Mucosa of descending colon (tissue), 3 donors: ENCODE measurements at places on chromosomes 4 and X. TPM values are rescaled to one million over a fixed set of nuclear protein-coding genes. Genes with fewer than 3 reads are reported as not detected.

Gene PHOX2B
- total RNA-seq, result 0.55 TPM

Gene SMIM43
- not detected for total RNA-seq

Gene CTAG1A
- total RNA-seq, result not detected

Gene GLRB
- total RNA-seq, result 0.14 TPM

Gene RIPPLY1
- total RNA-seq, result not detected

Gene FREM3
- total RNA-seq, result not detected

Gene CACNA1F
- total RNA-seq, result 0.70 TPM

DNA sequence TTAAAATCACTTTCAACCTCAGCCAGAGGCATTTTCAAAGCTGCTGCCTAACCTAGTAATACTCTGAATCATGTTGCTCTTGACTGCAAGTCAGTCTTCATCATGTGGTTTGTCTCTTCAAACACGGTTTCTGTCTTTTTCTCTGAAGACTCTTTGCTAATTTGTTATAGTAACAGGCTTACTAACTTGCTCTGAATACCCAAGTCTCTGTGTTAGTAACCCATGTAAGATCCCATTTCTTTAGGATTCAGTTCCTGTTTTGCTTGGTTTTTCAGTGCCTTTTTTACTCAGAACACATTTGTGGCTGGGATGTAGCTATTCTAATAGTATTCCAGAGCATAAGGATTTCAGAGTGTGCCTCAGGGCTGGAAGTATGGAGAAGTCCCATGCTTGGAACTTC is 1450.6 kb upstream of the IGFBP7 start:
- DNase-seq, result no peak

- DNase-seq, result no peak
Measured at GRCh38 chr4:99381588-99382175, 29.1 kb upstream of the ADH1C start.

- DNase-seq, result no peak
Measured at GRCh38 chr4:112206431-112206830, 25.2 kb upstream of the AP1AR start.

GRCh38 chrX:2332252-2332651 is 168.5 kb downstream of the DHRSX start:
- DNase-seq, result no peak

GRCh38 chr4:82710197-82710929 is 88.2 kb downstream of the SCD5 start:
- DNase-seq, result no peak

DNA sequence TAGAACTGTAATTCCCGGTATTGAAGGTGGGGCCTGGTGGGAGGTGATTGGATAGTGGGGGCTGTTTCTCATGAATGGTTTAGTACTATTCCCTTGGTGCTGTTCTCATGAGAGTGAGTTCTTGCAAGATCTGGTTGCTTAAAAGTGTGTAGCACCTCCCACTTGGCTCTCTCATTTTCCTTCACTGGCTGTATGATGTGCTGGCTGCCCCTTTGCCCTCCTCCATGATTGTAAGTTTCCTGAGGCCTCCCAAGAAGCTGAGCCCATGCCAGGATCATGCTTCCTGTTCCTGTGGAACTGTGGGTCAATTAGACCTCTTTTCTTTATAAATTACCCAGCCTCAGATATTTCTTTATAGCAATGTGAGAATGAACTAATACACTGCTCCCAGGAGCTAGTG is 8.7 kb downstream of the ANXA10 start:
- no peak for DNase-seq

DNA sequence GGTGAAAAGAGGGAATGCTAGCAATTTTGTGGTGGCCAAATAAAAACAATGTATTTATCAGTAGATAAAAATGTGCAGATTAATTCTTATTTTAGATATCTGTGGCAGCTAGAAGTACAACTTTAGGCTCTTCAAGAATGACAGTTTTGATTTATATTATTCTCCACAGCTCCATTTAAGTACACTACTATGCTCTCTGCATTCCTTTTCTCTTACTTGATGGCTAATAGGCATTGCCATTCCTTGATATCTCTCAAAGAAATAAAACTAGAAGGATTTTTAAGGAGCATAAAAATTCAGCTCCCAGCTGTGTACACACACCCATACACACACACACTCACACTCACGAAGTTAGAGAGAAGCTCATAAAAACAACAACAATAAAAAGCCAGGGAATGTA is 59.4 kb upstream of the H2AZ1 start:
- DNase-seq, result no peak

GRCh38 chr4:1753294-1753696 is 32.0 kb downstream of the TACC3 start:
- DNase-seq, result no peak

DNA sequence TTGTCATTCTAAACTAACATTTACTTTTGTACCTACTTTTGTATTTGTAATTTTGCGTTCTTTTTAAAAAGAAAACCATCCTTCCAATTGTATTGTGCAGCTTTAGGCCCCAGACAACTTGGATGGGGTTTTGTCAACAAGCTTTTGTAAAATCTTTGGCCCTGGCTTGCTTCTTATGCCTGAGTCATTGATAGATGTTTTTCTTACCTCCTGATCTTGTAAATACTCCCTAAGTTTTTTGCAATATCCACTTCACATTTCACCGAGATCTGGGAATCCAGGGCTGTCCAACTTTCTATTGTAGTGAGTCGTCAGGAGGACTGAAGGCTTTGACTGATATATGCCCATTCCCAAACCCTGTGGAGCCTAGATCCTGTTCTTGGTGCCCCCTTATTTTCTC is 126.9 kb upstream of the GUCY1A1 start:
- no peak for DNase-seq

DNA sequence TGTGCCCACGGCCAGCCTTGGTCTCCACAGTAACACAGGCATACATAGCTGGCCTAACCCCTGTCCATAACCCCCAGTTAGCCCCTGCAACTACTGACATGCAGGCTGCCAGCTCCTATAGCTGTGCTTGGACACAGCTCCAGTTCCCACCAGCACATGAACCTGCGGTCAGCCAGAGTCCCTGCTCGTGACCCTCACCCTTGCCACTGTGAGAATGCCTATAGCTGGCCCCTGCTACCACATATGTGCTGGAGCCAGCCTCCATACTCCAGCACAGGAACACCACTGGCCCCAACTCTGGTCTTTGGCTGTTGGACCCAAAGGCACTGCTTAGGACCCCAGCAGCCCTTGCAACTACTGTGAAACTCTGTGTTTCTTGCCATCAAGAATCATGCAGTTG is 930.9 kb downstream of the ADGRL3 start:
- DNase-seq, result no peak

- no peak for DNase-seq
Measured at GRCh38 chr4:67918428-67918827, 34.6 kb upstream of the TMPRSS11D start.

- peak; percentile 75 for DNase-seq
Measured at GRCh38 chrX:72572248-72573157, at the start of gene HDAC8. Gene HDAC8 (minus strand): TSS chrX:72572843. CDS start chrX:72572761, 82 bp downstream.

DNA sequence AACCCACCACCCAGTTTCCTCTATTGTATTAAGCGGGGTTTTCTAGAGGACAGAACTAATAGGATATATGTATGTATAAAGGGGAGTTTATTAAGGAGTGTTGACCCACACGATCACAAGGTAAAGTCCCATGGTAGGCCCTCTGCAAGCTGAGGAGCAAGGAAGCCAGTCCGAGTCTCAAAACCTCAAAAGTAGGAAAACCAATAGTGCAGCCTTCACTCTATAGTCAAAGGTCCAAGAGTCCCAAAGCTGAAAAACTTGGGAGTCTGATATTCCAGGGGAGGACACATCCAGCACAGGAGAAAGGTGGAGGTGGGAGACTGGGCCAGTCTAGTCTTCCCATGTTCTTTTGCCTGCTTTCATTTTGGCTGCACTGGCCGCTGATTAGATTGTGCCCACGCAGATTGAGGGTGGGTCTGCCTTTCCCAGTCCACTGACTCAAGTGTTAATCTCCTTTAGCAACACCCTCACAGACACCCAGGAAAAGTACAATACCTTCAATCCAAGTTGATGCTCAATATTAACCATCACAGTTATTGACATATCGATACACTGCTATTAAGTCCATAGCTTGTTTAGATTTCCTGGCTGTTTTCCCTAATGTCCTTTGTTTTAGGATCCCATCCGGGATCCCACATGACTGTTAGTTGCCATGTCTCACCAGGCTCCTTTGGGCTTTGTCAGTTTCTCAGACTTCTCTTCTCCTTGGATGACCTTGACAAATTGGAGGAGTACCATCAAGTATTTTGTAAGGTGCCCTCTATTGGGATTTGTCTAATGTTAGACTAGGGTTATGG is 12.2 kb downstream of the UCHL1 start:
- DNase-seq, result no peak

DNA sequence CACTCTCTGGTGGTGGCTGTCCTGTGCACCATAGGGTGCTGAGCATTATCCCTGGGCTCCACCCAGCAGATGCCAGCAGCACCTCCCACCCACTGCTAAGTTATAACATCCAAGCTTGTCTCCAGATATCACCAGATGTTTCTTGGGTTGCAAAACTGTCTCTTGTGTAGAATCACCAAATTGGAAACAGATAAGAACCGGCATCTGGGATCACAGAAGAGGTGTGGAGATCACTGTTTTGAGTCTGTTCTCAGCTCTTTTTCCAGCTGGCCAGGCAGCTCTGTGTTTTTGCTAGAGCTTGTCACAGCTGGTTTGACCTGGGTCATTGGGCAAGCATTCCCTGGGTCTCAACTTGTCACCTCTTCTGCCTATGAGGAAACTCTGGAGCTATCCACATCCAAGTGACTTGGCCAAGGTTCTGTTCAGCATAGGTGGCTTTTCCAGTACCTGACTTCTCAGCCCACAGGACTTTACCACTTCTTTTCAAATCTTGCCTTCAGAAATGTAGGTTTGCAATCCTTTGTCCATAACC is 15.3 kb upstream of the PUDP start:
- DNase-seq, result no peak

DNA sequence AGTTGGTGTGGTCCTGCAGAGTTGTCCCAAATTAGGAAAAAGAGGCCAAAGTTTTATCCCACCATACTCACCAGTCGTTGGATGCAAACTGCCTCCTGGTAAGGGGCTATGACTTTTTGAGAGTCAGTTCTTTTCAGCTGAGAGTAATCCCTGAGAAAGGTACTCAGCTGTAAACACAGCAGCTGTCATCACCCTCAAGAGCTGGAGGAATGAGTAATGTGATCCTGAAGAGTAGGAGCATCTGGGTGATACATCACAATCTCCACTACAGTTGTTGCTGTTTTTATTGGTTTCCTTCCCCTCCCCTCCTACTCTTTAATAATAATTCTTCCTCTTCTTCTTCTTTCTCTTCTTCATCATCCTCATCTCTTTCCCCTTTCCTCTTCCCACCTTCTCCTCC is 5.7 kb downstream of the MAGEE1 start:
- DNase-seq, result no peak

DNA sequence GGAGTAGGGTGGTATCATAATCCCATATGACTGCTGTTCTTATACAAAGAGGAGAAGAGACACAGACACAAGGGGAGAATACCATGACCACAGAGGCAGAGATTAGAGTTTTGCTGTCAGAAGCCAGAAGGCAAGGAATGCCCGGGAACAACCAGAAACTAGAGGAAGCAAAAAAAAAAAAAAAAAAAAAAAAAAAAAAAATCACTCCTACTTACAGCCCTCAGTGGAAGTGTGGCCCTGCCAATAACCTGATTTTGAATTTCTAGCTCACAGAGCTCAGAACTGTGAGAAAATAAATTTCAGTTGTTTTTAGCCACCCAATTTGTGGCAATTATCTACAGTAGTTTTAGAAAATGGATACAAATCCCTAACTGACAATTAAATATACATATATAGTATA is 30.4 kb upstream of the UBE2NL start:
- DNase-seq, result no peak

DNA sequence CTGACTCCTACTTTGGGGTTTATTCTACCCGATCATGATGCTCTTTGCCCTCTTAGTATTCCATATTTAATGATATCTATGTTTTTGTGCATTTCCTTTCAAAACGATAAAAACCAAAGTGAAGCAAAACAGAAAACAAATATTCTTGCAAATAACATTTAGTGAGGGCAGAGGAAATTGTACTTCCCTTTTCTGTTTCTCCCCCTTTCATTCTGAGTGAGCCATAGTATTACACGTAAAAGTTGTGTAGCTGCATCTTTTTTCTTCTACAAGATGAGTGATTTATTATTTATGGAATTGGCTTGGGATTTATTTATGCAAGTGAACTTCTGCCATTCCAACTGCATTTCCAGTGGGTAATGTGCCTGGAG is 109.9 kb downstream of the AFF2 start:
- no peak for DNase-seq

DNA sequence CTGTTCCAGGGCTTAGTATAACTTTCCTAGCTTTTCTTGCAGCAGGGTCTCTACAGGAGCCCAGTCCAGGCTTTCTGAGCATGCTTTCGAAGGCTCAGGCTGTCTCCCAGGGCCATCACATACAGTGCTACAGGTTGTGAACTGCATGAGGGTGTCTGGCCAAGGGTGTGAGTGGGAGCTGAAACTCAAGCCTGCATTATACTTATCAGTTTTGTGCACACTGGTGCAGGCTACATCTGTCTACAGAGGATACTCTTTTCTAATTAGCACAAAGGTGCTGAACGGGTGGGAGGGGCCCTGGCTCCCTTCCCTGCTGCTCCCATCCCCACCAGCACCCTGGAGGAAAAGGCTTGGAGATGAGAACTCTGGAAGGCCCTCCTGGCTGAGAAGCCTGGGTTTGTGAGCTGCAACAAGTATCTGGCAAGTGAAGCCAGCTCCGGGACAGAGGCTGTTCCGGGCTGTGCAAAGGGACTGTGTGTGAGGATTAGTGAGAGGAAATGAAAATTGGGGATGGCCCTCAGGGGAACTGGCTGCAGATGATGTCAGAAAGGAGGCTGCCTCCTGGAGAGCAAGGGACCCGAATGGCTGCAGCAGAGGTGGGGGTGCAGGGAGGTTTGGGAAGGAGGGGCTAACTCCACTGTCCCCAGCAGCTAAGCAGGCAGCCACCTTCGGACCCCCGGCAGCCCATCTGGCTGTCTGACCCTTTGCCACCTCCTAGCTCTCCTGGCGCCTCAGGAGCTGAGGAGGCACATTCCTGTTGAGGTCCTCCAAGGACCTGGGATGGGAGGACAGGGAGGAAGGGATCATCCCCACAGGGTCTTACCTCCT is 68.5 kb downstream of the EFNB1 start:
- no peak for DNase-seq

DNA sequence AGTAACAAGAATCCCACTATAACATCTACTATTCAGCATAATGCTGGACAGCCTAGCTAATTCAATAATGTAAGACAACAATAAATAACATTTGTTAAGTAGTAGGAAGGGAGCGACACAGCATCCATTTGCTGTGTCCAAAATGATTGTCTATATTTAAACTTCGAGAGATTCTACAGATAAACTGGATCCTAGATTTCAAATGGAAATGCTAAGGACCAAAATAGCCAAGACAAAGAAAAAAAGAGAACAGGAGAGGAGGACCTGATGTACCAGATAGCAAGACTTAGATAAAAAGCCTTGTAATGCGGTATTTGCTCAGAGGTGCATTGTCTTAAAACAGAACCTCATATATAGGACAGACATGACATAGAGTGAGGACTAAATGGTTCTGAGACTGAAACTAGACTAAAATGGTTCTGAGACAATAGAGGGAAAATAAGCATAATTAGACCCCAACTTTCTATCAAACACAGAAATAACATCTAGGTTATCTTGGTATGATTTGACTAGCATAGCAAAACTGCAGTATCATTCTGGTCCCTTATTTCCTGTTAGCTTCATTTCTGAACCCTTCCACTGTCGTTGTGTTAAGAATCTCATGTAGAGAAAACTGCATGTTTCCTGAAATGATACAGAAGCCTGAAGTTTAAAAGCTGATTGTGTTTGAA is 3.8 kb downstream of the HPGDS start:
- DNase-seq, result no peak
